ENCODE measurements at places on chromosomes 11 and 22.

DNA sequence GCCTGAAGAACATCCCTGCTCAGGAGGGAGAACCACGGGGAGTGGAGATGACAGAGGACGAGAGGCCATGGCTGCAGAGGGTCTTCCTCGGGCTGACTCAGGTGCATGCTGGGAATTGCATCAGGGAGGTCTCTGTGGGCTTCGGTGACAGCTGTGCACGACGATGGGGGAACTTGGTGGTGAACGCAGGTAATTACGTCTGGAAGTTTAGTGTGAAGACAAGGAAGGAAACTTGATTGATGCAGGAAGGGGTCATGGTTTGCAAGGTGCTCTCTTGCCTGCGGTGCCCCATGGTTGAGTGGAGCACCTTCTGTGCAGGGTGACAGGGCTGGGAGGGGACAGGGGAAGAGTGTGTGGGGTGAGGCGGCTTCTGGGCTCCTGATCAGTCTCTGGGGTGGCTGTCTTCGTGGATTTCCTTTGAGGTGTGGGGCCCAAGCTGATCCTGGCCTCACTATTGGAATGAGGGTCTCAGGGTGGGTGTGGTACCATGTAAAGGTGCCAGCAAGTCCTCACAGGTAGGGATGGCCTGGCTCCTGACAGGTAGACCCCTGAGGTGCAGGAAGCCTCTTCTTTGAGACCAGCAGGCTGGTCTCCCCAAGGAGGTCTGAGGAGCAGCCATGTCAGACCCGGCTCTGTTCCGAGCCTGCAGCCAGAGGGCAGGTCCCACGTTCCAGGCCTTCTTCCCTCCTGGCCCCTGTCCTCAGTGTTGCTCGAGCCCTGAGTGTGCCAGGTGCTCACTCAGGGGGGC, 1020.1 kb downstream of the TBC1D22A start:
- DNase-seq: no peak

GRCh38 chr11:72220696-72221363, 3.7 kb upstream of the INPPL1 start:
- DNase-seq: no peak

DNA sequence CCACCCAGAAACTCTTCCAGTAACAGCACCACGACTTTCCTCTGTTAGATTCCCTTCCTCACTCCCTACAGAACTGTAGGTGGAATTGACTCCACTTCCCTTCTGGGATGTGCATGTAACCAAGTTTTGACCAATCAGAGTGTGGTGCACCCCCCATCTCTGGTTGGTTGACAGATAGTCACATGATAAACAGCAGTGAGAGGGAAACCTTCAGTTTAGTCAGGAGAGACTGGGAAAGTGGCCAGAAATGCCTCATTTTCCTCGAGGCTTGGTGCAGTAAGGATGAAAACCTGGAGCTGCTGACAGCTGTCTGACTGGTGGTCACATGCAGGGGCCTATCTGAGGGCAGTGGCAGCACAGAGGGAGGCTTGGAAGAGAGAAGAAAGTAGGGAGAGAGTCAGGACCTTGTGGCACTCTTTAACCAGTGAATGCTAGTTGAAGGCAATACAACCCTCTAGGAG, 67.3 kb upstream of the GRK3 start:
- DNase-seq: no peak

DNA sequence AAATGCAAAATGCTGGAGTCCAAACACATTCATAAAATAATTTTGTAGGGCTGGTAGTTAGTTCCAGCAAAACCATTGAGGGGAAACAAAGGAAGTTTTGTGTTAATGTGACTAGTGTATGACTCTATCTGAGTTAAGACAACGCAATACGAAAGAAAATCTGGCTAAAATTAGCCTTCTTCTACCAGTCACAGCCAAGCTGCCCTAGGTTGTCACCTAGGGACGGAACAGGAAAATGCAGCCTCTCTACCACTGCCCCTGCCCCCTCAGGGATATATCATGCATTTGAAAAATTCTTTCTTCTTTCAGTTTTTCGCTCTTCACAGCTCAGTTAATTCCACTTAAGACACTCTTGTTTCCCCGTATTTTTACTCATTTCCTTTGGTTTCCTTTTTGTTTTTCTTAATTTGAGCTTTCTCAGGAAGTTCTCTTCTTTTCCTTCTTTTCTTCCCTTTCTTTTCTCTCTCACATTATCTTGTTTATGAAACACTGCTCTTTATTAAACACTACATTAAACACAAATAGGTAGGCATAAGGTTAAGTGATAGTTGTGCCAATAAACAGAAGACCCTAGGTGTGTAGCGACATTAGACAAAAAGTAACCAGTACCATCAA, 30.6 kb downstream of the KIRREL3 start:
- DNase-seq: no peak

GRCh38 chr11:43518408-43519160, 159.9 kb downstream of the TTC17 start:
- DNase-seq: no peak

DNA sequence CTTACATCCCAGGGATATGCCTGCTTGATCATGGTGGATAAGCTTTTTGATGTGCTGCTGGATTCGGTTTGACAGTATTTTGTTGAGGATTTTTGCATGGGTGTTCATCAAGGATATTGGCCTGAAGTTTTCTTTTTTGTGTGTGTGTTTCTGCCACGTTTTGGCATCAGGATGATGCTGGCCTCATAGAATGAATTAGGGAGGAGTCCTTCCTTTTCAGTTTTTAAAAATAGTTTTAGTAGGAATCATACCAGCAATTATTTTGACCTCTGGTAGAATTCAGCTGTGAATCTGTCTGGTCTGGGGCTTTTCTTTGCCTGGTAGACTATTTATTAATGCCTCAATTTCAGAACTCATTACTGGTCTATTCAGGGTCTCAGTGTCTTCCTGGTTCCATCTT, 362.4 kb downstream of the JRKL start:
- DNase-seq: no peak

- no peak for DNase-seq
Observed at GRCh38 chr11:528166-528814, 7.1 kb downstream of the HRAS start.
